Natural killer cell (primary cell): ENCODE measurements at places on chromosomes 13 and 19. TPM values are rescaled to one million over a fixed set of nuclear protein-coding genes. Genes with fewer than 3 reads are reported as not detected.

GRCh38 chr19:40370997-40371801, 18.8 kb downstream of the HIPK4 start:
- H3K4me3 ChIP-seq = no peak overlapping the region
- H3K27me3 ChIP-seq = no peaks in the 10 kb centered on the region
- peaks cover 41% of the 10 kb centered on the region for H3K36me3 ChIP-seq
- no peak overlapping the region for H3K27ac ChIP-seq
- DNase-seq = no peak

Gene LRRC25
- 12.0 TPM for total RNA-seq

- no peaks in the 10 kb centered on the region for H3K4me1 ChIP-seq
- H3K4me3 ChIP-seq = no peak overlapping the region
- H3K27me3 ChIP-seq = no peaks in the 10 kb centered on the region
Observed at GRCh38 chr19:48947258-48947542, 7.5 kb upstream of the BAX start.

DNA sequence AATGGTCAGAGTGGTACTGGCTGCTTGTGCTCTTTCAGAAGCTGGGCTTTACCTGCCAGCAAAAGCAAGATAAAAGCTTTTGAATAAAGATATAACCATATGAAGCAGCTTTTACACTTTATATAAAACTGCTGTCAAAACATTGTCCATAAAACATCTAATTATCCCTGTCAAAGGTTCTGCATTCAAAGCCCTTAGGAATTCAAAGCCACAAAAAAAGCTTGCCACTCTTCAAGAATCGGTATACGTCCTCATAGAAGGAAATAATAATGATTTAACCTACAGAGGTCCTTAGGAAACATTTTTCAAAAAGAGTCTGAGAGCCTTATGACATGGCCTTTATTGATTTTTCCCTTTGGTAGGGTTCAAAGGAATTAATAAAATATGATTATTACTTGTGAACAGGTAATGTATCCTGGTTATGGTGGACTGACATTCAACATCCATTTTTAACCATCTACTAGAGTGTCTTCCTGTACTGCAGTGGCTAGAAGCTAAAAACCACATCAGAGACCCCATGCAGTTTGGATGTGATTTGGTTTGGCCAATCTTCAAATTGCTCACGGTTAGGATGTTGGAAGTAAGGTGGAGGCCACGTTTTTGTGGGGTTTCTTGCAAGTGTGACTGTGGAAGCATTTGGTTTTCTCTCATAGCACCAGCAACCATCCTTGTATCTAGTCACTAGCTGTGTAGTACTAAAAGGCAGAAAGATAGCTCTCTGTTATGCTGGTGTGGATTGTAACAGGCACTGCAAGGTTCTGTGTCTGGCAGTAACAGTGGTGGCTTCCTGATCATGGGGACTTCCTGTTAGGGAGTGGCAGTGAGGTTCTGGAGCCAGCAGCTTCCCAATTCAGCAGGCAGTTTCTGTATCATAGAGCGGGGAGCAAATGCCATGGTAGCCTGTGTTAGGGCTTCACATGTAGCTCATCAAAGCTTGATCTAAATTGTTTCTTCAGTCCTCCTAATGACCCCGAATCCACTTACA, 441.5 kb downstream of the DIAPH3 start:
- DNase-seq = peak; percentile 4
- no peak overlapping the region for H3K27ac ChIP-seq
- H3K27me3 ChIP-seq = no peaks in the 10 kb centered on the region
- H3K36me3 ChIP-seq = no peaks in the 10 kb centered on the region
- H3K4me1 ChIP-seq = no peaks in the 10 kb centered on the region

DNA sequence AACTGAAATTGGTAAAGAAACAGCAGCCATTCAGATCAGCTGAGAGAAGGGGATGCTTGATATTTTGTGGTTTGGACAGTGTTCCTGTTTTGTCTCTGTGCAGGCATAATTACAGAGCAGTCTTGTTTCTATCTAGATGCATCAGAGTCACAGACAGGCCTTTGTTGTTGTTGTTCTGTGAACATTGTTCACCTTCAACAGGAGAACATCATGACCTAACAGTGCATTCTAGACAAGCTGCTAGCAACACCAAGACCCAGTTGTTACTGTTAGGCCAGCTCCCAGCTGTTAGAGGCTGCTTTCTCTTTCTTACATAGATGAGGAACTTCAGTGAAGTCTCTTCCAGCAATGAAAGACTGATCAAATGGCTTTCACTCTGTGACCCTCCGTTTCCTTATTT, 8.5 kb upstream of the LSR start:
- H3K27me3 ChIP-seq = no peaks in the 10 kb centered on the region
- H3K4me1 ChIP-seq = peaks cover 3% of the 10 kb centered on the region
- peak; percentile 71 for DNase-seq
- H3K4me3 ChIP-seq = no peak overlapping the region

GRCh38 chr13:98909016-98909415, 68.8 kb downstream of the DOCK9 start:
- no peak overlapping the region for H3K4me3 ChIP-seq
- peaks cover 5% of the 10 kb centered on the region for H3K4me1 ChIP-seq
- no peak for DNase-seq

DNA sequence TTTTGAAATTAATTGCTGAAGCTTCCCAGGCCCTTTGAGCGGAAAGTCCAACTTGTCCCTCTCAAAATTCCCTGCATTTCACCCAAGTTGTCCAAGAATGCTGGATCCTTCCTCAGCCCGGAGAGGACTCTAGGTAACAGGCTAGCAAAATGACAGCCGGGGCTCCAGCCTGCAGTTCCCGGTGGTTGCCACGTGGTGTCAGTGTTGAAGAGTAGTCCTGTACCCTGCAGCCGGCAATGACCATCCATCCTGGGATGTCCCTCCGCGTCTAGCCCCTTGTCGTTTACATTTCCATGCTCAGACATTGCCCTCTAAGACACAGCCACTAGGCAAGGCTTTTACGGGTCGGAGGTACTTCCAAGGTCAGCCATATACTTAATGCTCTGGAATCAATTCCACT, 31.4 kb upstream of the MTIF3 start:
- peaks cover 10% of the 10 kb centered on the region for H3K4me1 ChIP-seq
- no peak for DNase-seq
- H3K27ac ChIP-seq = no peak overlapping the region

GRCh38 chr13:106499113-106499512, 36.3 kb downstream of the EFNB2 start:
- H3K36me3 ChIP-seq = no peaks in the 10 kb centered on the region
- DNase-seq = no peak
- H3K27me3 ChIP-seq = peaks cover 13% of the 10 kb centered on the region
- H3K4me1 ChIP-seq = no peaks in the 10 kb centered on the region
- H3K27ac ChIP-seq = no peak overlapping the region

DNA sequence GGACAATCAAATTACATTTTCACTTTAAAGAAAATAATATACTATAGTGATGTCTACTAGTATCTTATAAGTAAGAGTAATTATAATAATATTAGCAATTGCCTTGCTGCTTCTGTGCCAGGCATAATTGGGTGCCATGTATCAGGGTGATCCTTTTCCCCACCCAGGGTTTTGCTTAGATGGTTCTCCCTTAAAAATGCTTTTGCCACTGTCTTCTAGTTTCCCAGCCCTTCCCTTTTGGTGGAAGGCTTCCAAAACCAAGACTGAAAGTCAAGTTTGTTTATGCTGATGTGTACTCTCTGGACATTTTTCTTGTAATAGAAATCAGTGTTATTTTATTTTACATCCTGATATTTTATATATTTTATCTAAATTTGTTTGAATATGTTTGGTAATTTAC, 77.8 kb downstream of the ITGBL1 start:
- no peak overlapping the region for H3K4me3 ChIP-seq
- no peak for DNase-seq
- no peak overlapping the region for H3K27ac ChIP-seq

DNA sequence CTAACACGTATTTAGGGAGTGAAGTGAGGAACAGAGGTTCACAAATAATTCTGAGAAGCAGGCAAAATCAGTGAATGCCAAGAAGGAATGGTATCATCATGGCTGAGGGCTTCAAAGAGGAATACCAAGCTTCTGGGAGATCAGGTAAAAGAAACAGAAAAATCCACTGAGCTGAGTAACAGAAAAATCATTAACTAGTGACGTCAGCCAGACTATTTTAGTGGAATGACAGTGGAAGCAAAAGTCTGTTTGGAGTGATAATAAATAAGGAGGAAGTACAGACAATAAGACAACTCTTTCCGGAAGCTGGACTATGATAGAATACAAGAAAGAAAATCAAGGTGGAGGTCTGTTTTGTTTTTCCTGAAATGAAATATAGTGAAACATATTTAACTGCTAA, 83.5 kb downstream of the SACS start:
- H3K4me1 ChIP-seq = no peaks in the 10 kb centered on the region
- H3K4me3 ChIP-seq = no peak overlapping the region
- DNase-seq = no peak
- peaks cover 41% of the 10 kb centered on the region for H3K36me3 ChIP-seq

GRCh38 chr19:39433480-39434079, 2.2 kb downstream of the RPS16 start:
- no peak for DNase-seq
- no peaks in the 10 kb centered on the region for H3K27me3 ChIP-seq
- H3K4me1 ChIP-seq = peaks cover 32% of the 10 kb centered on the region
- H3K27ac ChIP-seq = no peak overlapping the region
- H3K4me3 ChIP-seq = no peak overlapping the region
- peaks cover 28% of the 10 kb centered on the region for H3K36me3 ChIP-seq

- H3K36me3 ChIP-seq = peaks cover 3% of the 10 kb centered on the region
- H3K4me3 ChIP-seq = no peak overlapping the region
- no peak overlapping the region for H3K27ac ChIP-seq
- DNase-seq = no peak
- peaks cover 10% of the 10 kb centered on the region for H3K4me1 ChIP-seq
- no peaks in the 10 kb centered on the region for H3K27me3 ChIP-seq
Observed at GRCh38 chr13:97385854-97386253, 48.1 kb upstream of the RAP2A start.

DNA sequence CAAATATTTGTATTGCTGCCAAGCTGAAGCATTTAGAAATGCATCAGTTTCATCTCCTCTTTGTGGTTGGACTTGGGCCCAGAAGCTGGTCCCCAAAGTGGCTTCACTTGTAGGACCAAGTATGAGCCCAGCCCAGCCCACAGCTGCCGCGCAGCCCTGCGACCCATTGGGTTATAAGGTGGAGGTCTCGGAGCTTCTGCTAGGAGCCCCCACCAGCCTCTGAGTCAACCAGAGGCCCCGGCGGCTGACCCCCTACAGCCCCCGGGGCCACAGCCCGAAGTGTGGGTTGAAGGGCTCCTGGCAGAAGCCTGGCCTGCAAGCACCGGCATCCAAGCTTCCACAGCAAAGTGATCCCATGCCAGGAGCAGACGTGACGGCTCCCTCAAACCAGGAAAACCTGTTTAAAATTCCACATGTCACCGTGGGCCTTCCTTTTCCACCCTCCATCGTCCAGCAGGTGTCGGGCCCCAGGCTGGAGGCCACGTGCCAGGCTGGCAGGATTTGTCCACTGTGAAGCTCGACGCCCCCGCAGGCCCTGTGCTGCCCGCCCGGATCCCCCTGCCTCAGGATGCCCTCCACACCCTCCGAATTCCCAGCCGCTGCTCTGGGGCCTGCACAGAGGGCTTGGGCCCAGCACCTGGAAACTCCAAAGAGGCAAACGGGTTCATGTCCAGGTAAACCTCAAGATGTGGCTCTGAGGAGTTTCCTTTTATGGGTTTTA, 54.7 kb downstream of the C13orf46 start:
- DNase-seq = no peak
- H3K36me3 ChIP-seq = no peaks in the 10 kb centered on the region
- no peaks in the 10 kb centered on the region for H3K4me1 ChIP-seq
- peaks cover 6% of the 10 kb centered on the region for H3K27me3 ChIP-seq
- no peak overlapping the region for H3K27ac ChIP-seq
- no peak overlapping the region for H3K4me3 ChIP-seq

- DNase-seq = no peak
- no peaks in the 10 kb centered on the region for H3K27me3 ChIP-seq
- H3K4me1 ChIP-seq = peaks cover 15% of the 10 kb centered on the region
- no peak overlapping the region for H3K27ac ChIP-seq
- H3K4me3 ChIP-seq = no peak overlapping the region
- no peaks in the 10 kb centered on the region for H3K36me3 ChIP-seq
Observed at GRCh38 chr13:113854238-113855011, 9.5 kb downstream of the GAS6 start.

- H3K4me1 ChIP-seq = peaks cover 32% of the 10 kb centered on the region
- H3K27ac ChIP-seq = no peak overlapping the region
- DNase-seq = no peak
- H3K36me3 ChIP-seq = peaks cover 37% of the 10 kb centered on the region
Observed at GRCh38 chr19:35170359-35171061, 16.0 kb downstream of the FXYD5 start.

Gene PROZ
- total RNA-seq = 0.82 TPM

Gene C19orf38
- total RNA-seq = 2.9 TPM

Gene ZNF571
- 22.1 TPM for total RNA-seq

GRCh38 chr13:59774491-59774971, 389.2 kb downstream of the DIAPH3 start:
- H3K36me3 ChIP-seq = no peaks in the 10 kb centered on the region
- no peaks in the 10 kb centered on the region for H3K4me1 ChIP-seq
- H3K27me3 ChIP-seq = no peaks in the 10 kb centered on the region
- H3K4me3 ChIP-seq = no peak overlapping the region

Gene APOC1
- total RNA-seq = not detected

- no peak for DNase-seq
- no peaks in the 10 kb centered on the region for H3K36me3 ChIP-seq
- no peak overlapping the region for H3K27ac ChIP-seq
- H3K27me3 ChIP-seq = no peaks in the 10 kb centered on the region
- H3K4me3 ChIP-seq = no peak overlapping the region
Observed at GRCh38 chr13:32117701-32118100, 86.1 kb downstream of the FRY start.

Gene SIGLEC5
- 0.90 TPM for total RNA-seq

GRCh38 chr19:39247701-39248664, 673 bp downstream of the IFNL4 start:
- no peak for DNase-seq
- no peaks in the 10 kb centered on the region for H3K36me3 ChIP-seq
- no peak overlapping the region for H3K4me3 ChIP-seq

DNA sequence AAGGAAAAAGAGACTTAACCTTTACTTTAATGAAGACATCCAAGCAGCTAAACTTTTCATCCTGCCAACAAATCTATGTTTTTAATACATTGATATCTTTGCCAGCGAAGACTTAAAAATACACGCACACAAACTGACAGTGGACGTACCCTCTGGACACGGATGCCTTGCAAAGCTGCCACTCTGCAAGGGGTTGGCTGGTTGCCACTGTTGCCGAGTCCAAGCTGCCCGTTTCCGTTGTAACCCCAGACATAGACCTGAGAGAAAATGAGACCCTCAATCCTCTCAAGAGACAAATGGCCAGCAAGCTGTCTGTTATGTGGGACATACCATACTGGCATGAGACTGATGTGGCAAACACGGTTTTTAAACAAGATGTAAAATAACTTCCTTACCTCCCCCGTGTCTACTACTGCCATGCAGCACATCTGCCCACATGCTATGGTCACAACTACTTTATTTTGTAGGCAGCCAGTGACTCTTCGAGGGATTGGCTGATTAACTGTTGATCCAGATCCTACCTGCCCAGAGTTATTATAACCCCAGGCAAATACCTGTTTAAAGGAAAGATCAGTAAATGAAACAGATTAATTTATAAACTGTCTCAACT, 21.2 kb downstream of the RCBTB2 start:
- H3K27ac ChIP-seq = no peak overlapping the region
- no peaks in the 10 kb centered on the region for H3K27me3 ChIP-seq
- no peak overlapping the region for H3K4me3 ChIP-seq
- H3K36me3 ChIP-seq = peaks cover 11% of the 10 kb centered on the region
- DNase-seq = no peak
